ENCODE measurements at places on chromosomes 11 and 22.

DNA sequence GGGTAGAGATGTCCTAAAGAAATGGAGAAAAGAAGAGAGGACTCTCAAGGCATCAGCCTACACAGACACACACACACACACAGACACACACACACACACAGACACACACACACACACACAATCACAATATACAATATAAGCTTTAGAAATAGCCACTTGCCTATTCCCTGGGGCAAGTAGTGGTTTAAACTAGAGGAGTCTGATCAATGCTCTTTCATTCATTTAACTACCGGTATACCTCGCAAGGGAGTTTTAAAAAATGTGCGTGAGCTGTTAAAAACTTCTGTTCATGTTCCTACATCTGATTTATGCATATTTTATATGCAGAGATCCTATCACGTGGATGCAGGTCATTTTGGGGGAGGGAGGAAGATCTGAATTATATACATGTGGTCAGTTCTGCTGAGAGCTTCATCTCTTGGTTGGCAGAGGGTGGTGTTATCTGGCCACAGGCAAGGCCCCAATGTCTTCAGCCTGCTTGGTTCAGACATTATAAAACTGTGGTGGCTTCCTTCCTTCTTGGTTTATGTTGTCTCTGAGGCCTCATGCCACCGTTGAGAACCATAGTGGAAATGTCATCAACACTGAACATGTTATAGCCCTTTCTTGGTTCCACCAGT lies 56.6 kb downstream of the SYT13 start:
- DNase-seq, result no peak

GRCh38 chr11:43951231-43951630 lies 8.8 kb downstream of the C11orf96 start:
- no peak for DNase-seq

- no peak for DNase-seq
Observed at GRCh38 chr11:89161949-89162348, 15.7 kb upstream of the TYR start.

DNA sequence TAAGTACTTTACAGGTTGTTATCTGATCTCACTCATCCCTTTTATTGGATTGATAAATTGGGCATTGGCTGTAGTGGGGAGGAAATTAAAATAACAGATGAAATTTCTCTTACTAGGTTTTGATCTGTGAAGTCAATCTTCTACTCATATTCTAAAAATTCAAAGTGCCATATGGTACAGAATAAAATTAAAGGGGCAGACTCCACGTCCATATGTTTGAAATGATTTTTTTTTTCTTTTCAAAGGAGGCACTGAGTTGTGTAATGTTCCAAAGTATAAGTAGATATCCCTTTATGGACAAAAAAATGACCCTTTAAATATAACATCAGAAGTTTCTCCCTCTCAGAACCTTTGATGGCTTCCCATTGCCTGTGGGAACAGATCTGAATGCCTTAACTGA lies 207.4 kb downstream of the DBX1 start:
- no peak for DNase-seq

DNA sequence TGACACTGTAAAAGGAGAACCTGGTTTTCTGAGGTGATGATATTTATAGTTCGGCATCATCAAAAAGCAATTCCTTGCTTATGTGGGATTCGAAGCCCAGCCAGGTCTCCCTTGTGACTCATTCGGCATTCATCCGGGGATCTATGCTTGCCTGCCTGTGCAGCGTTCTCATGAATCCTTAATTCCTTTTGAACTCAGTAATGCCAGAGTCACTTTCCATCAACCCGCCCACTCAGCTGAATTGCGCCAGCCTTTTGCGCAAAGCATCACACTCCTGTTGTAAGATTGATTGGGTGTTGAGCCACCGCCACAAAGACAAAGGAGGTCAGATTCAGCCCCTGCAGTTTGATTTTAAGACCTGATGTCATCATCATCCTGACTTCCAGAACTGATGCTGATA lies 128.6 kb downstream of the SLC17A6 start:
- no peak for DNase-seq

- no peak for DNase-seq
Observed at GRCh38 chr22:11627798-11628650, 3900.0 kb upstream of the OR11H1 start.

GRCh38 chr11:73990730-73991129 lies 8.1 kb upstream of the UCP2 start:
- peak; percentile 80 for DNase-seq
